Stimulated activated CD8-positive, alpha-beta memory T cell treated with anti-CD3 and anti-CD28 coated beads, Interleukin-7, amount 100 ng/mL, for 1 hour (primary cell): ENCODE measurements at places on chromosomes 5 and 9.
A peak's percentile ranks its signal among the peaks of the same experiment; 100 is the strongest.

DNA sequence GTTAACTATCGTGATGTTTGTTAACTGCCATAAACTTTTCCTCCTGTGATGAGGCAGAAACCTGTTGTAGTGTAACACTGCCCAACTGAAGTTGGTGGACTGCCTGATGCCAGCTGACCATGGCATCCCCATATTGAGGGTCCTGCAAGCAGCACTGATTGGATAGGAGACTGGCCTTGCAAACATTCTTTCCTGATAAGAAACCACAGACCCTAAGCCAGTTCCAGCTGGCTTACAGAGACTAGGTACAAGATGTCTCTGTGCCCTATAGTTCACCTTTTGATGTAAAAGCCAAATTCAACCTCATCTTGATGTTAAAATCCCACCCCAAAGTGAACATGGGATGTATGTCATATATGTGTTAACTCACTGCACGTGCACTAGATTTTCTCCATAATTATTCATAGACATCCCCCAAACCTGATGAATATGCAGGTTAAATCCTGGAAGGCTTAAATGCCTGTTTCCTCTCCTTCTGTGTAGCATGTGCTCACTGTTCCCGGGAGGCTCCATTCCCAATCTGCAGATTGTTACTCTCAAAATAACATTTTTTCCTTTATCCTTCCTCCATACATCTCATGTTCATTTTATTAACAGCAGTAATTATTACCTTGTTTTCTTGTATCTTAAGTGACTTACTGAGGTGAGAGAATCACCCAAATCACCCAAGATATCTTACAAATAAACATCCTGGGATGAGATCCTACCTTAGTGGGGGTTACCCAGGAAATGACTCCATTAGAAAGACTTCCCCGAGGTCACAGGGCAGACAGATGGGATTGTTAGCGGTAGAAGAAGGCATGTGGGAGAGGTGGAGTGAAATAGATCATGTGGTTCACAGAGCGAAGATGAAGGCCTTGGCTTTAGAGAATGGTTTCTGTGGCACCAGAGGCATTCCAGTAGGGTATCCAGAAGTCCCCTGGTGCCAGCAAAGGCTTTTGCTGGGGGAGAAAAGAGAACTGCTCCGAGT lies 566.7 kb downstream of the CCDC171 start:
- no peak for DNase-seq

- no peak for DNase-seq
Observed at GRCh38 chr9:135258461-135258860, 171.0 kb downstream of the OLFM1 start.

- no peak for DNase-seq
Observed at GRCh38 chr5:107604990-107605389, 65.7 kb downstream of the EFNA5 start.

GRCh38 chr9:21967169-21967568 lies 27.0 kb downstream of the CDKN2A start:
- no peak for DNase-seq

DNA sequence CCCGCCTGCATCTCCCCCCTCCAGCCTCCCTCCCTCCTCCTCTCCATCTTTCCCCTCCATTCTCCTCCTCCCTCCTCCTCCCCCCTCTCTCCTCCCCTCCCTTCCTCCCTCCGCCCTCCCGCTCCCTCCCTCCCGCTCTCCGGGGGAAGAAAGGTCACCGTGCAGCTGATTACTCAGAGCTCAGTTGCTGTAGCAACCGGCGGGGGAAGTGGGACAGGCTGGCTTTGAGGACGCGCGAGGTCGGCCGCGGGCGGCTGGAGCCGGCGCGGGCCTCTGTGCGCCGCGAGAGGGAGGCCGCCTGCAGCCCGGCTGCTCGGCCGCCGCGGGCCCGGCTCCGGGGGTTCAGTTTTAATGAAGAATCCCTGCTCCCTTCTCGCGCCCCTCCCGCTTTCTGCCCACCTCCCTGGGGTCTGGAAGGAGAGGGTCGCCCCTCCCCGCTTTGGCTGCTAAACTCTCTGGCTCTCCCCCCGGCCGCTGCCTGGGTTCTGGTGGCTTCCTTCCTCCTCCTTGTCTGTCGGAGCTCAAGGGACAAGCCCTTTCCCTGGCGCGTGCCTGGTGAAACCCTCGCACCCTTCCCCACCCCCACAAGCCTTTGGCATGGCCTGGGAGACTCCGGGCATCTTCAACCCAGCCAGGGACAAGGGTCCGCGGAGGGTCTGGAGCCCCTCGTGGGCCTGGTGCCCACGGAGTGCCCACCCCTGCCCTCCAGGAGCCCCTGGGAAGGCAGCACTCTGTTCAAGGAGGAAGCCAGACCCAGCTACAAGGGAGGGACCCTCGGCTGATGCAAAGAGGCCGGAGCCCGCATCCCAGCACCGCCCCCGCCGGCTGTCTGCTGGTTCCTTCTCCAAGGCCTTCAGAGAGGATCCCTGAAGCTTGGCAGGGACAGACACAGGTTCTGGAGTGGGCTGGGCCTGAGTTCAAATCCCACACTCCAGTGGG lies 160.3 kb downstream of the C9orf50 start:
- peak; percentile 71 for DNase-seq

- no peak for DNase-seq
Observed at GRCh38 chr5:61817472-61818326, 485.6 kb downstream of the ZSWIM6 start.

DNA sequence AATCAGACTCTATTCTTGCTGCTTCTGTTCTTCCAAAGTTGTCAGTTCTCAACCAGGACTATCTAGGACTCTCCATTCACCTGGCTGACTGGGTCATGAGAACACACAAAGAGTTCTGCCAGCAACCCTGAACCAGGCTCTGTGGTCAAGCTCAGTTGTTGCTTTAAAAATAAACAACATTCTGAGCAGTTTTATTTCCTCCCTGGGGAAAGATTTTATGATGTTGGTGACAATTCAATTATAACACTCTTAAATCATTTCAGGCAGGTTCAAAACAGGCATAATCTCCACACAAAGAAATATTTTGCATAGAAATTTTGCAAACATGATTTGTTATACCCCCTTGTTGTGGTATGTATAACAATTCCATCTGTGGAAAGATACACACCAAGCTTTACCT lies 36.0 kb downstream of the FTMT start:
- no peak for DNase-seq

DNA sequence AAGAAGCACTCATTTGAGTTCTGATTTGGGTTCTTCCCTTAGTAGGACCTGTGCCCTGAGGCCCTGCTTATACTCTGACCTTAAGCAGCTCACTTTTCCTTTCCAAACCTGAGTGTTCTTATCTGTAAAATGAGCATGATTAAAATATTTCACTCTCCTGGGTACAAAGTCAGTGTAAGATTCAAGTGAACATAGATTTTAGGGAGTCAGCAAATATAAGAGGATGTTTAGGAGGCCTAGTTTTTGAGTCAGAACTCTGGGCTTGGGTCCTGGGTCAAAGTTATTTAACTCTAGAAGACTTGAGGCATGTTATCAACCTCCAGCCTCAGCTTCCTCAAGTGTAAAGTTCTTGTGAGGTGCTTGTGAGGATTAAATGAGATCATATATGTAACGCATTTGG lies 8.7 kb upstream of the SPARC start:
- DNase-seq, result no peak

GRCh38 chr9:7790022-7790818 lies 9.4 kb downstream of the DMAC1 start:
- no peak for DNase-seq

- DNase-seq, result no peak
Observed at GRCh38 chr5:78547731-78548615, 100.6 kb downstream of the LHFPL2 start.

- no peak for DNase-seq
Observed at GRCh38 chr9:30476826-30477225, 1907.6 kb upstream of the ACO1 start.

DNA sequence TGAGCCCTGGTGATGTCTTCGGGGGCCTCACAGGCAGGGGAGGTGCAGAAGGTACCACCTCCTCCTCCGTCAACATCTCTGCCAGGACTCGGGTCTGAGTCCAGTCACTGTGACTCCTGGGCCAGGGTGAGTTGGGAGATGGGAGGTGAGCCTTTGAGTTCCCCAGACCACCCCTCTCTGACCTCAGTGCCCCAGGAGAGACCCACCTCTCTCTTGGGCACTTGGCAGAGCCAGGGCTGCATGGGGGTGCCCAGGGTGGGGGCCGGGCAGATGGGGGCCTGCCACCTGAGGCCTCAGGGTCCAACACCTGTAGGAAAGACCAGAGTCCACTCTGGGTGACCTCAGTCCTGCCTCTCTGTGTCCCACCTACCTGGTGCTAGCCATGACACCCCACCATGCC lies 6.8 kb downstream of the KIF12 start:
- no peak for DNase-seq
